ENCODE measurements at places on chromosomes 6 and 20. TPM values are rescaled to one million over a fixed set of nuclear protein-coding genes. Genes with fewer than 3 reads are reported as not detected.

The FAM162B gene
- not detected for total RNA-seq

The PPP1R14C gene
- total RNA-seq, result 6.6 TPM

The C6orf118 gene
- not detected for total RNA-seq

The GMPR gene
- total RNA-seq, result 2.0 TPM

The NMBR gene
- not detected for total RNA-seq

GRCh38 chr6:3205913-3206312, 21.5 kb downstream of the TUBB2B start:
- no peak overlapping the region for H3K4me3 ChIP-seq
- H3K4me1 ChIP-seq, result peaks cover 32% of the 10 kb centered on the region
- no peaks in the 10 kb centered on the region for H3K27me3 ChIP-seq
- no peaks in the 10 kb centered on the region for H3K36me3 ChIP-seq
- peak overlapping the region; percentile 18 for H3K27ac ChIP-seq
- peak; percentile 98 for DNase-seq

DNA sequence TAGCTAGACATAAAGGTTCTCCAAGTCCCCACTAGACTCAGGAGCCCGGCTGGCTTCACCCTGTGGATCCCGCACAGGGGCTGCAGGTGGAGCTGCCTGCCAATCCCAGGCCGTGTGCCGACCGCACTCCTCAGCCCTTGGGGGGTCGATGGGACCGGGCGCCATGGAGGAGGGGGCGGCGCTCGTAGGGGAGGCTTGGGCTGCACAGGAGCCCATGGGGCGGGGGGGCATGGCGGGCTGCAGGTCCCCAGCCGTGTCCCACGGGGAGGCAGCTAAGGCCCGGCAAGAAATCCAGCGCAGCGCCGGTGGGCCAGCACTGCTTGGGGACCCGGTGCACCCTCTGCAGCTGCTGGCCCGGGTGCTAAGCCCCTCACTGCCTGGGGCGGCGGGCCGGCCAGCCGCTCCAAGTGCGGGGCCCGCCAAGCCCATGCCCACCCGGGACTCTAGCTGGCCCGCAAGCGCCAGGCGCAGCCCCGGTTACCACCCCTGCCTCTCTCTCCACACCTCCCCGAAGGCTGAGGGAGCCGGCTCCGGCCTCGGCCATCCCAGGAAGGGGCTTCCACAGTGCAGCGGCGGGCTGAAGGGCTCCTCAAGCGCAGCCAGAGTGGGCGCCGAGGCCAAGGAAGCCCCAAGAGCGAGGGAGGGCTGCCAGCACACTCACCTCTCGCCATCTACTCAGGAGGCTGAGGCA, 26.5 kb upstream of the ID1 start:
- no peaks in the 10 kb centered on the region for H3K36me3 ChIP-seq
- no peak for DNase-seq
- H3K27me3 ChIP-seq, result no peaks in the 10 kb centered on the region
- no peak overlapping the region for H3K4me3 ChIP-seq
- no peak overlapping the region for H3K27ac ChIP-seq
- H3K4me1 ChIP-seq, result peaks cover 6% of the 10 kb centered on the region

- no peak for DNase-seq
- H3K27ac ChIP-seq, result no peak overlapping the region
- H3K4me1 ChIP-seq, result no peaks in the 10 kb centered on the region
- no peaks in the 10 kb centered on the region for H3K36me3 ChIP-seq
- no peak overlapping the region for H3K4me3 ChIP-seq
- H3K27me3 ChIP-seq, result no peaks in the 10 kb centered on the region
These were observed 72.8 kb upstream of the CDYL start for GRCh38 chr6:4703382-4703781.

- no peaks in the 10 kb centered on the region for H3K27me3 ChIP-seq
- no peaks in the 10 kb centered on the region for H3K4me1 ChIP-seq
- DNase-seq, result no peak
- H3K4me3 ChIP-seq, result no peak overlapping the region
- no peak overlapping the region for H3K27ac ChIP-seq
- H3K36me3 ChIP-seq, result no peaks in the 10 kb centered on the region
These were observed 23.6 kb upstream of the RIPOR2 start for GRCh38 chr6:24959319-24959718.

DNA sequence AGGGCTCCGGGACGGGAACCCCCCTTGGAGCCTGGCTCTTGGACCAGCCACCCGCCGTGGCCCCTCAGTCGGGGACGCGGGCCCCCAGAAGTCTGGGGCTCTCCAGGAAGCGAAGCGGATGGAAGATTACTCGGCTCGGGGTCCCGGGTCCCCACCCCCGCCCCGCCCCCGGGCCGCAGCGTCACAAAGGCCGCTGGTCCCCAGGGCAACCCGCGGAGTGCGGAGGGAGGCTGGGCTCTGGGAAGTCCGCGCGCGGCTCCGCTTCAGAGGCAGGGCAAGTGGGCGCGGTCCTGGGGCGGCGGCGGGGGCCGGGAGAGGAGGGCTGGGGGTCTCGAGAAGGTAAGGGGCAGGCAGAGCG, at the start of gene FNDC11:
Gene FNDC11, plus strand, starts transcription at position 227 of the 358 bp plus-strand sequence. CDS start 1,505 bp downstream, outside the sequence.
- H3K27me3 ChIP-seq, result no peaks in the 10 kb centered on the region
- H3K4me1 ChIP-seq, result no peaks in the 10 kb centered on the region
- H3K27ac ChIP-seq, result no peak within 1 kb of the TSS
- H3K4me3 ChIP-seq, result peak within 1 kb of the TSS; percentile 56
- no peaks in the 10 kb centered on the region for H3K36me3 ChIP-seq
- no peak for DNase-seq

DNA sequence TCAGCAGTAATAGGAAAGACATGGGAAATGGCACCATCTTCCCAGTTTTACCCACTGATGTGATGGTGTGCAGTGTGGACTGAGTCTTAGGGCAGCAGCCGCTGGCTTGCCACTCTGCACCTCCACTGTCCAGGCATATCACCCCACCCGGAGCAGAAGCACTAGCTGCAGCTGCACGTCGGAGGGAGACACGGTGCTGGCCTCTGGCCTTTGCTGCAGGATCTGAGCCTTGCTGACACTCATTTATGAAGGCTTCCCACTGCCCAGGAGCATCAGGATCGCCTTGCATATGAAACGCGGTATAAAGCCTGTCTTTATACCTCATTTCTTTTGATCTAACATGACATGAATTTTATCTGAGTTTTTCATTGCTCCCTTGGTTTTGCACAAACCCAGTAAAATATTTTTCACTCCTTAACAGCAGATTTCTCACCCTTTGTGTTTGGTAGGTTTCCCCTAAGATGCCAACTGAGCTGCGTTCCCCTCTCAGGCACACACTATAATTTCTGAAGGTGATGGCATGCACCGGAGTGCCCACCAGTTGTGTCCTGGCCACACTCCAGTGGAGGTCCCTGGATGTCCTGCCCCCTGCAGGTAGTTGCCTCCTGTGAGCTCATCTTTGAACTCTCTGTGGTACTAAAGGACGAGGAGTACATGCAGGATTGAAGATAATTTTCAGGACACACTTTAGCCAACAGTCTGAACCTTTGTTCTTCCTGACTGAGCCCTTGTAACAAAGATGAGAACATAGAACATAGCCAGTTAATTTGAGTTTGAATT, 9.0 kb upstream of the EXOC2 start:
- no peaks in the 10 kb centered on the region for H3K36me3 ChIP-seq
- DNase-seq, result no peak
- no peak overlapping the region for H3K27ac ChIP-seq

GRCh38 chr6:167683028-167683862, 143.5 kb upstream of the AFDN start:
- peaks cover 14% of the 10 kb centered on the region for H3K27me3 ChIP-seq
- H3K27ac ChIP-seq, result peak overlapping the region; percentile 73
- peak overlapping the region; percentile 3 for H3K4me3 ChIP-seq
- DNase-seq, result peak; percentile 90
- H3K36me3 ChIP-seq, result no peaks in the 10 kb centered on the region
- peaks cover 22% of the 10 kb centered on the region for H3K4me1 ChIP-seq

GRCh38 chr6:142784344-142784743, 160.6 kb downstream of the HIVEP2 start:
- no peaks in the 10 kb centered on the region for H3K27me3 ChIP-seq
- peaks cover 7% of the 10 kb centered on the region for H3K4me1 ChIP-seq
- H3K27ac ChIP-seq, result no peak overlapping the region
- peaks cover 3% of the 10 kb centered on the region for H3K36me3 ChIP-seq
- peak; percentile 41 for DNase-seq

GRCh38 chr6:43855247-43855646, 85.2 kb downstream of the VEGFA start:
- no peak overlapping the region for H3K4me3 ChIP-seq
- no peak for DNase-seq
- peaks cover 17% of the 10 kb centered on the region for H3K4me1 ChIP-seq
- no peak overlapping the region for H3K27ac ChIP-seq
- no peaks in the 10 kb centered on the region for H3K36me3 ChIP-seq
- no peaks in the 10 kb centered on the region for H3K27me3 ChIP-seq
